Renal cortex interstitium (tissue), 15 donors: ENCODE measurements at places on chromosomes 5 and 9.

DNA sequence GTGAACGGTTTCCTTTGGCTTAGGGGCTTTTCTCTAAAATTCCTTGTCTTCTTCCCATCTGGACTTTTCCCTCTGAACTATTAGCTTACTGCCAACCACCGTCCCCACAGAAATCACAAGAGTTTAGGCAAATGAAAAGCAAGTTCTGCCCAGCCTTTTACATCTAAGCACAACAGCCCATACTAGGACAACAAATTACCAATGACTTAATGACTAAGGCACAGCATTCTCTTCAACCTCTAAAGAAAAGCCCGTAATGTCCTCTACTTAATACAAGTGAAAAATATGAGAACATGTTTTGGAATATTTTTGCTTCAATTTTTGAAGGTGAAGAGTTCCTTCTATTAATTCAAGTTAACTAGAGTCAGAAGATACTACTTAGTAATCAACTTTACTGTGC, 1.2 kb downstream of the ZBTB5 start:
- DNase-seq: no peak

- no peak for DNase-seq
Measured at GRCh38 chr9:105911104-105911911, 217.0 kb downstream of the TMEM38B start.

- DNase-seq: no peak
Measured at GRCh38 chr9:132854832-132855231, 23.3 kb downstream of the AK8 start.

DNA sequence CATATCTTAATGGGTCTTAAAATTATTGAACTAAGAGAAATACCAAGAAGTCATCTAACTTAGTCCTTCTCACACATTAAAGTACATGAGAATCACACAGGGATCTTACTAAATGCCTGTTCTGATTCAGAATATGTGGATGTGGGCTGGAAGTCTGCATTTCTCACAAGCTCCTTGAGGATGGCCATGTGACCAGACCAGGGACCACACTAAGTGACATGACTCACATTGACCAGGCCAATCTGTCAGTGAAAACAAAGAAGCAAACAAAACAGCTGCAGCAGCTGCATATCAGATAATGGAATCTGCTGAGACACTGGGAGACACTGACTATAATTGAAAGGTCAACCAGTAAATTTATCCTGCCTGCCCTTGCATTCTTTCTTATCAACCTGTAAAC, 110.5 kb downstream of the ADAMTS12 start:
- DNase-seq: no peak

GRCh38 chr5:51047369-51047768, 335.9 kb upstream of the ISL1 start:
- no peak for DNase-seq

DNA sequence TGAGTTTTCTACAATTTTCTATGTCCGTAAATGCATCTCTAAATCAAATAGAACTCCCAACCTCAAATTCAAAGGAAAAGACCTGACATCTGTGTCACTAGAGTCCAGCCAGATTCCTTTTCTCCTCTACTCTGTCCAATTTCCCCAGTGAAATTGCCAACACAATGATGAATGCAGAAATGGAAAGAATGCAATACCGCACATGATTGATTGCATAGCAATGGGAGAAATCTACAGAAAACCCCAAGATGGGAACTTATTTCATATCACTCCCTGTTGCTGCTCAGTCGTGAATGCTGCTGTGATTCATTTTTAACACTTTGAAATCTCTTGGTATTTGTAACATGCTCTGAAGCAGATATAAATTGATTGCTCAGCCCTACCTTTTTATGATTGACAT, 355.1 kb upstream of the TUSC1 start:
- no peak for DNase-seq
